ENCODE measurements at places on chromosomes 13 and 19.

- no peak for DNase-seq
Observed at GRCh38 chr13:101447852-101448251, 4.6 kb upstream of the ITGBL1 start.

DNA sequence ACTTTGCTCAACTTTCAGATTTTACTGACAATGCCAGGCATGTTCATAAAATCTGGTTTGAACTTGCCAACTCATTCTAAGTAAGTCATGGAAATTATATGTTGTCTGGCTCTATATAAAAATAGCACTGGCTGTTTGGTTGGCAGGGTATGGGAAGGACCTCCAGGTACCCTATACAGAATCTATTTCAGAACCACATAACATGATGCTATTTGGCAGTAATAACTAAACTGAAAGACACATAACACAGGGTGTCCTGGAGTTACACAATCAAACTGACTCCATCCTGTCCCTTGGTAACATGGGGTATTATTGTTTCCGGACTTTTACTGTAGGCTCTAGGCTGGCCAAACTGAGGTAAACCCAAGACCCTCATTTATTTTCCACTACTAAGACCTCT is 248.8 kb downstream of the RGCC start:
- DNase-seq, result no peak

- peak; percentile 27 for DNase-seq
Observed at GRCh38 chr19:54096617-54097106, 3.9 kb downstream of the OSCAR start.

DNA sequence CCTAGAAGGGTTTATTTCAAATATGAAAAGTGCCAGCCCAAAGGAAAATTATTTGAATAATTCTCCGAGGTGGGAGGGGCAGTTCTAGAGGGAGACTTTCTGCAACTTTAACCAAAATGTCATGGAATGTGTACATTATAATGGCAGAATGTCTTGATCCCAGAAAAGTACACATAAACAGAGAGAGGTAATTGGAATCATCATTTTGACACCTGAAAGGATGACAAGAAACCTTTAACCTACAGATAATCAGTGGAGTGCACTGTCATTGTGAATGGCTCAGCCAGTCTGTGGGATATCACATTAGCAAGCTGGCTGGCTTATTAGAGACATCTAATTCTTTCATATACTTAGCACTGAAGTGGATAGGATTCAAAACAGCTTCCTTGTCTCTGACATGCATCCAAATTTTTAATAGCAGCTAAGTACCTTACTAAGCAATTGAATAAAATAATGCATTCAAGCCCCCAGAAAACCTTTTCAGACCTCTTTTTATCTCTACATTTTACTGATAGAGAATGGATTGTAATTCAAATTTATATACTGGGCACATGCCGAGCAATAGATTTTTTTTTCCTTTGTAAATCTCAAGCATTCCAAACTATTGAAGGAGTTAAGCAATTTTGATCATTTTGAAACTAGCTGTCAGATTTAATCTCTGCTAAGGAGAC is 468.6 kb downstream of the COG6 start:
- no peak for DNase-seq

GRCh38 chr13:54775501-54776191 is 1747.0 kb downstream of the OLFM4 start:
- DNase-seq, result no peak

DNA sequence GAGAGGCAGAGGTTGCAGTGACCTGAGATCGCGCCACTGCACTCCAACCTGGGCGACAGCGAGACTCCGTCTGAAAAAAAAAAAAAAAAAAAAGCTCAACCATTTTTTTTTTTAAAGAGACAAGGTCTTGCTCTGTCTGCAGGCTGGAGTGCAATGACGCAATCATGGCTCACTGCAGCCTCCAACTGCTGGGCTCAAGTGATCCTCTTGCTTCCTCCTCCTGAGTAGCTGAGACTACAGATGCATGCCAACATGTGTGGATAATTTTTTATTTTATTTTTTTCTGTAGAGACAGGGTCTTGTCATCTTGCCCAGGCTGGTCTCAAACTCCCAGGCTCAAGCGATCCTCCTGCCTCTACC is 10.3 kb downstream of the EHD2 start:
- peak; percentile 35 for DNase-seq

DNA sequence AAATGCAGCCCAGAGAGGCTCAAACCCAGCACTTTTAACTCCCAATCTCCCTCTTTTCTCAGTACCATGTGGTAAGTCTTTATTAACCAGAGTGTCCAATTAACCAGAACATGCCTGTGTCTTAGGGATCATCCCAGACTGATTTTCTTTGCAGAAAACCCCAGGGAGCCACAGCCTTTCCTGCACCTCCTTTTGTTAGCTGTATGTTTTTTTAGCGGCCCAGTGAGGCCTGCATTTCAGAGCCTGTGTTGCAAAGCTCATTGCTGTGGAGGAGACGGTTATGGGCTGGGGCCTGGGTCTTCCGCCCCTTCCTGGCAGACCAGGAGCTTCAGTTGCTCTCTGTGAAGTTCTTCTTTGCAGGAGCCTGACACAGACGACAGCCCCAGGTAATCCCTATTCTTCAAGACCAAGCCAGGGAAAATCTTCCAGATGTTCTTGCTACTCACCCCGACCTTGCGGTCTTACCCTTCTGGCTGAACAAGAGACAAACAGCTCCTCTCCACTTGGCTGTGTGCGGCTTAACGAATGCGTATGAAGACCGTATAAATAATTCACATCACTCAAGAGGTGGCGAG is 70.7 kb upstream of the TSHZ3 start:
- no peak for DNase-seq

DNA sequence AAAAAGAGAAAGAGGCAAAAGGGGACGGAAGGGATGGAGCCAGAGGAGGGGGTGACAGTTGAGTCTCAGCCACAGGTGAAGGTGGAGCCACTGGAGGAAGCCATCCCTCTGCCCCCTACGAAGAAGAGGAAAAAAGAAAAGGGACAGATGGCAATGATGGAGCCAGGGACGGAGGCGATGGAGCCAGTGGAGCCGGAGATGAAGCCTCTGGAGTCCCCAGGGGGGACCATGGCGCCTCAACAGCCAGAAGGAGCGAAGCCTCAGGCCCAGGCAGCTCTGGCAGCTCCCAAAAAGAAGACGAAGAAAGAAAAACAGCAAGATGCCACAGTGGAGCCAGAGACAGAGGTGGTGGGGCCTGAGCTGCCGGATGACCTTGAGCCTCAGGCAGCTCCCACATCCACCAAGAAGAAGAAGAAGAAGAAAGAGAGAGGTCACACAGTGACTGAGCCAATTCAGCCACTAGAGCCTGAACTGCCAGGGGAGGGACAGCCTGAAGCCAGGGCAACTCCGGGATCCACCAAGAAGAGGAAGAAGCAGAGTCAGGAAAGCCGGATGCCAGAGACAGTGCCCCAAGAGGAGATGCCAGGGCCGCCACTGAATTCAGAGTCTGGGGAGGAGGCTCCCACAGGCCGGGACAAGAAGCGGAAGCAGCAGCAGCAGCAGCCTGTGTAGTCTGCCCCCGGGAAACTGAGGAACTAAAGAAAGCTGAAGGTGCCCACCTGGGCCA is 2.5 kb downstream of the POLR1G start:
- DNase-seq, result no peak

GRCh38 chr19:33280351-33280921 is 21.9 kb downstream of the CEBPA start:
- peak; percentile 94 for DNase-seq

- no peak for DNase-seq
Observed at GRCh38 chr19:47310819-47311218, 1.2 kb downstream of the C5AR1 start.

GRCh38 chr19:34676697-34677385 is at the start of gene SCGB2B2:
SCGB2B2 (minus strand) TSS chr19:34677159; CDS start chr19:34594563, 82,596 bp downstream.
- DNase-seq, result peak; percentile 61

- DNase-seq, result no peak
Observed at GRCh38 chr13:20102525-20103180, 58.2 kb downstream of the GJA3 start.

GRCh38 chr19:17953869-17954268 is 13.0 kb upstream of the KCNN1 start:
- DNase-seq, result no peak

GRCh38 chr19:33323093-33323820 is 20.9 kb upstream of the CEBPA start:
- no peak for DNase-seq

DNA sequence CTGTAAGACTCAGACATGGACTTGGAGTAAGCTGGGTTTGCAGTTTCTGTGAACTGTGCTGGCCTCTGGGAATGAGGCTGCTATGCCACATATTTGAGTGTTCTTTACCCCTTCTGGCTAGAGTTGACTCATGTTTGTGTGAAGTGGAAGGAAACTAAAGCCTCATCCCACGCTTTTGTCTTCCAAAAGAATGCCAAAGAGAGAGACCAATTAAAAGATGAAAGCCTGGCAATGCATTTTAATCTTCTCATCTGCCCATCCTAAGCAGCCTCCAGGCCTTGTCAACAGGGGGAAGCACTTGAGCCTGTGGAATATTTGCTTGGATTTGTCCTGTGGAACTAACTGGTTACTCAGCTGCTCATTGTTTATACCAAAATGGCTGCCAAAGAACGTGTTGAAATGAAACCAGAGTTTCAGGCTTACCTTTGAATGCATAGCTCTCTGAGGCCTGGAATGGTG is 49.1 kb downstream of the LMO7 start:
- DNase-seq, result peak; percentile 36

DNA sequence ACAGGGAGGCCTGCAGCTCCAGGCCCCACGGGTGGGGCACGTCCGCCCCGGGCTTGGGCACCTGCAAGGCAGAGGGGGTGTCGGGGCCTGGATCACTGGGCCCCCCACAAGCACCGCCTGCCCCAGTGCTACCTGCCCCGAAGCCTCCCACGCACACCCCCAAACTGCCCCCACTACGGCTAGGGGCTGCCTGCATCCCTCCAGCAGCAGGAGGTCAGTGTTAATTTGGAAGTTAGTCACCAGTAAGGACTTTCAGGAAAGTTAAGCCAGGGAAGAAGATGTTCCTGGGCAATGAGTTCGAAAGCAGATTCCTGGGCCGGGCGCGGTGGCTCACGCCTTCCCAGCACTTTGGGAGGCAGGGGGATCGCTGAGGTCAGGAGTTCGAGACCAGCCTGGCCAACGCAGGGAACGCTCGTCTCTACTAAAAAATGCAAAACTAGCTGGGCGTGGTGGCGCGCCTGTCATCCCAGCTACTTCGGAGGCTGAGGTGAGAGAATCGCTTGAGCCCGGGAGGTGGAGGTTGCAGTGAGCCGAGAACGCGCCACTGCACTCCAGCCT is 5.5 kb downstream of the PEAK3 start:
- DNase-seq, result no peak

DNA sequence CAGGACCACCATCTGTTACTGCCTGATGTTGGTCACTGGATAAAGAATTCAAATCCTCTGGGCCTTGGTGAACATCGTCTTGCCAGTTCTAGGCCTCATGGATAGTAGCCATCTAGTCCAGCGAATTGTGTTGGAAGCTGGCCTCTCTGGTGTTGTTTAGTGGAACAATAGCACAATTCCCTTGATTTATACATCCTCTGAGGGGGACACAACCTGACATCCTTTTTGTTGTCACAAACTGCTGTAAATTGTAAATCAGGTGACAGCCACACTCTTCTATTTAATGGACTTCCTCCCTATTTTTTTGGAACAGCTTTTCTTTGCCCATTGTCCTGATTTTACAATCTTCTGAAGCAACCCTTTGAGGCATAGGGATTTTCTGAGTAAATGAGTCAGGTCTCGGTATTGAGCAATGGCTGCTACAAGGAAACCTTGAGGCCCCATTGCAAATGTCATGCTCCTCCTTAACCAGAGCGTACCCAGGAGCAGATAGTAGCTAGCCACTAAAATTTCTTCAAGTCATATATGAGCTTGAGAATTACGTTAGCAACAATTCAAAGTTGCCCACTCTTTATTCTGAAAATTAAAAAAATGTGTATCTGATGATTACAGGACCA is 263.3 kb downstream of the COG6 start:
- no peak for DNase-seq

DNA sequence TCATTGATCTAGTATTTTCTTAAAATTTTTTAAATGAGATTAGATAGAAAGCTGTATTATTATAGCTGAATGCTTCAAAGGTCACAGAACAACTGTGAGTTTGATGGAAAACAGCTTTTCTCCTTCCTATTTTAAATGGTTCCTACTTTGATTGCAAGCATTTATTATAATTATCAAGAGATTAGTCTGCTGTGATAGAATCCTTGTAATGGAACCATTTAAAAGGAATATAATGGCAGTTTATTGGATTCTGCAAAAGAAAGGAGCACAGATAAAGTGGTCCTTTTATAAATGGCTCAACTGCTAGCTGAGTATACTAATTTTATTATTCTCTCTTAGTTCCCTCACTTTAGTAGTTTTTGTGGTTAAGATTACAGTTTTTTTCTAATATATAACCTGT is 87.0 kb downstream of the MAB21L1 start:
- DNase-seq, result no peak

- no peak for DNase-seq
Observed at GRCh38 chr13:43005460-43006236, 13.6 kb upstream of the EPSTI1 start.

- no peak for DNase-seq
Observed at GRCh38 chr13:59103004-59103768, 1060.5 kb downstream of the DIAPH3 start.

Measured in activated CD4-positive, alpha-beta T cell treated with anti-CD3 and anti-CD28 coated beads, Interleukin-2, amount 50 U/mL, for 16 hours (primary cell).